AG08395 (cell line): ENCODE measurements at places on chromosomes 2 and 18.

DNA sequence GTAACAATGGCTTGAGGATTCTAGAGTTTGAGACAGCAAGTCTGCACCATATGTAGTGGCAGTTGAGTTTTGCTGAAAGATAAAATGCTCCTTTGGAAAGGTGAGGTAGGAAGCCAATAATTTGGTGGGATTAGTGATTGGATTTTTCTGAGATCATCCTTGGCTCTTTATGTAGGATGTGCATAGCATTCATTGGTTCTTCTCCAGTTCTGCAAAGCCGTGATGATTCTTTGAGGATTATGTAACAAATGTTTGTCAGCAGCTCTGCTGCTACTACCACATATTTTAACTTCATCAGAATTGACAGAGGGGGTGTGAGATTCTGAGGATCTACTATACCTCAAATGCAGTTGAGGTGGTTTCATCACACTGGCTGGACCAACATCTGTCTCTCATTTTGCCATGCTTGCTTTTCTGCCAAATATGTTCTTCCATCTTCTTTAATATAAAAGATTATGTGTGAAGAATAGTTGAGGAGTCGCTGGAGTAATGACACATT, 188.9 kb upstream of the RASGRP3 start:
- DNase-seq: no peak

DNA sequence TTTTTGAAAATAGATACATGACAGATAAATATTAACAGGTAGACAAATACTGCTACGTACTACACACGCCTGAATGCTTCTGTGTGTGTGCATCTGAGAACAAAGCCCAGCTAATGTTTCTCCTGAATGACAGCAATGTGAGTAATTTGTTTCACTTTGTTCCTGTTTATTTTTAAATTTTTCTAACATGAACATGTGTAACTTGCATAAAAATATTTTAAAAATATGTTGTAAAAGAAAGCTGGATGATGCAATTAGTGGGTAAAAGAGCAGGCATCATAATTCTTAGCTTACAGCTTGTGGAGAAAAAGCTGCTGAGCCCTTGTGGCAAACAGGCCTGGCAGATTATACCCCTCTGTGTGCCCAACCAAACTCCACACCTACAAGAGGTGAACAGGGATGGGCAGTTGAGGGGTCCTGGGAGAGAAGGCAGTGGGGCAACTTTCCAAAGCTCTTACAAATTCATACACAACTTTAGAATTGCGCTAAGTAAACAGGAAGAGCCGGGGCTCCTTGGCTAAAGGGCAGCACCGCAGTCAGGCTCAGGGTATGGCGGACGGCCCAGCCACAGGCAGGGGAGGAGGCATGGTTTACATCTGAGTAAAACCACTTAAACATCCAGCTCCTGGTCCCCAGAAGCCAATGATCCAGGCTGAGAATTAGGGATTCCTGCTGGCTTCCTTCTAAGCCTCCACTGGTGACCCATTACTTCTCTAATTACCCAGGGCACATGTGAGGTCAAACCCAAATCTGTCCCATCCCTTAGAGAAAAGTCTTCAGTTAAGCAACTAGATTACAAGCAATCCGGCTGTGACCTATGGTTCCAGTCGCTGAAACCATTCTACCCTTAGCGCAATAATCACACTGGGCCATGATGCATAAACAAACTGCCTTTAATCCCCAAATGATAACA, 14.0 kb downstream of the PXDN start:
- DNase-seq: peak; percentile 83

DNA sequence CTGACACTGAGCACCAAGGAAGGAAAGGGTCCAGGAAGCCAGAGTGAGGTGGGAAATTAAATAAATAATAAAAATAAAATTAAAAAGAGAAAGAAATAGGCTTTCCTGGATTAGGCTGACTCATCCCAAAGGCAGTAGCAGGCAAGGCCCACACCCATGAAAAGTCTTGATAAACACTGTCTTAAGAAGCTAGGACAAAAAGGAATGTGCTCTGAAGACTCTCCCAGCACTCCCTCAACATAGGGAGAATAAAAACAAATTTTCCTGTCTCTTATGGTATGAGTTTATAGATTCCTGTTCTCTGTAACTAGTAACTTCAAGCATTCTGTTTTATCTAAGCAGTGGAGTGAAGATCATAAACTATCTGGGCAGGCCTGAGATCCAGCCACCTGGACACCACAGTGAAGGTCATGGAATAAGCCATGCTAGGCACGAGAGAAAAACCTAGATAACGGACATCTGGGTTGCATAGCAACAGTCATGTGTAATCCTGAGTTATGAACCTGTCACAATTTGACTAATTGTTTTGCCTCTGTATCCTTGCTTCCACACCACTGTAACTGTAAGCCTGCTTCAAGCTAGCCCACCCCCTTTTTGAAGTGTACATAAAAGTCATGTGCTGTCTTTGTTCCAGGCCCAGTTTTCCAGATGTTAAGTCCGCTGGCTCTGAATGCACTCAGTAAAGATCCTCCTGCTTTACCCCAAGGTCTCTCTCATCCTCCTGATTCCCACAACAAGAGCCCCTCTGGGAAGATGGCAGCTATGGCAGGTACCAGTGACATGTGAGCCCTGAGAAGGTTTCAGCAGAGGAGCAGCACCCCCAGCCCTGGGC, 107.8 kb downstream of the NDUFA10 start:
- no peak for DNase-seq

- no peak for DNase-seq
Measured at GRCh38 chr2:11022064-11022463, 110.3 kb downstream of the KCNF1 start.

- no peak for DNase-seq
Measured at GRCh38 chr2:185537689-185538088, 200.9 kb upstream of the FSIP2 start.

- no peak for DNase-seq
Measured at GRCh38 chr2:36834731-36835524, 131.4 kb downstream of the STRN start.

- DNase-seq: no peak
Measured at GRCh38 chr2:209917154-209917771, 85.2 kb upstream of the RPE start.

- no peak for DNase-seq
Measured at GRCh38 chr2:168355121-168355520, 101.0 kb upstream of the CERS6 start.

DNA sequence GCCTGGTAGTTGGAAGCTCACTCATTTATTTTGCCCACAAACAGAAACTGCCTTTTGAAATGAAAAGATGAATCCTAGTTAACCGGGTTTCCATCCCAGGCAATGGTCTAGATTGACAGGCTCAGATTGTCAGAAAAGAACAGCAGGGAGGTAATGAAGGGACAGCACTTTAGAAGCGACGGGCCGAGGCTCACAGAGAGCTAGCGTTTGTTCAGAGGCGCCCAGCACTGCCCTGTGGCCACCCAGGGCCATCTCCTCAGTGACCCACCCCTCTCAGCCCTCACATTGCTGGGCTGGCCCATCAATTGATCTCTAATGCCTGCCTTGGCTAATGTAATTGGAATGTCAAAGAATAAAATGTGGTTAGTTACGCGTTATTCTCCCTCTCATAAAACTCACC, 304.8 kb downstream of the CDCA7 start:
- no peak for DNase-seq

DNA sequence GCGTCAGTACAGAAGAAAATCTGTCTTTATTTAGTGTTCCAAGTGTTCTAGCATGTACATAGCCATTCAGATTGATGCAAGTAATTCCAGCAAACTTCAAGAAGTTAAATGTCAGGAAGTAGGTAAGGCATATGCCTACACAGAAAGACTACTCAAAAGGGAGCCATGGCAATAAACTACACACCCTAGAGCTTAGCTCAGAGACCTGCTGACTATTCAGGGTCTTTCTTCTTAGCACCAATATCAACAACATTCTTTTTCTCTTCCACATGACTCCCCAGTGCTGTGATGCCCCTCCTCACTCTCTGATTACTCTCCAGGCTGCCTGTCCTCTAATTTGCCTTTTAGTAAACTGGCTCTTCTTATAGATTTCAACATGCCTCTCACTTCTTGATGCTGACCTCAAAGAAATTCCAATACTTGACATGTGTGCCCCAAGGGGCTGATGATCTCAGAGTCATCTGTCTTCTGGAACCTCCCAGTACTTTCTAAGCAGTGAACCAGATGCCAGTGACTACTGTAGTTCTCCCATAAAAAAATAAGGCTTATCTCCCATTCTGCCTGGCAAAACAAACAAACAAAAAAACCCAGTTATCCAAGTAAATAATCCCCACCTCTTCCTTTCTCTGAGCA, 909.2 kb upstream of the FANCL start:
- no peak for DNase-seq

GRCh38 chr2:206164261-206164862, 4.7 kb downstream of the EEF1B2 start:
- peak; percentile 33 for DNase-seq

- DNase-seq: no peak
Measured at GRCh38 chr2:160364364-160364763, 129.2 kb downstream of the RBMS1 start.

GRCh38 chr2:164514491-164514890, 106.8 kb downstream of the GRB14 start:
- no peak for DNase-seq

DNA sequence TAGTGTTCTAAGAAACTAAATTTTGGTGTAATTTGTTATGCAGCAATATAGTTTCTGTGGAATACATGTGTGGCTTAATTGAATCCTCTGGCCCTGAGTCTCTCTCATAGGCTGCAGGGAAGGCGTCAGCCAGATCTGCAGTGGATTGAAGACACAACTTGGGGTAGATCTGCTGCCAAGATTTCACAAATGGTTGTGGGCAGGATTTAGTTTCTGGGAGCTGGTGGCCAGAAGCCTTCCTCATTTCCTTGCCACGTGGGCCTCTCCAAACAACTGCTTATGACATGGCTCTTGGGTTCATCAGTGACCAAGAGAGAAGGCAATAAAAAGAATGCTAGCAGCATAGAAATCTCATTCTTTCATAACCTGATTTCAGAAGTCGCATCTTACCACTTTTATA, 28.2 kb downstream of the CCDC102B start:
- peak; percentile 66 for DNase-seq

GRCh38 chr2:120828829-120829632, 93.4 kb downstream of the GLI2 start:
- no peak for DNase-seq

DNA sequence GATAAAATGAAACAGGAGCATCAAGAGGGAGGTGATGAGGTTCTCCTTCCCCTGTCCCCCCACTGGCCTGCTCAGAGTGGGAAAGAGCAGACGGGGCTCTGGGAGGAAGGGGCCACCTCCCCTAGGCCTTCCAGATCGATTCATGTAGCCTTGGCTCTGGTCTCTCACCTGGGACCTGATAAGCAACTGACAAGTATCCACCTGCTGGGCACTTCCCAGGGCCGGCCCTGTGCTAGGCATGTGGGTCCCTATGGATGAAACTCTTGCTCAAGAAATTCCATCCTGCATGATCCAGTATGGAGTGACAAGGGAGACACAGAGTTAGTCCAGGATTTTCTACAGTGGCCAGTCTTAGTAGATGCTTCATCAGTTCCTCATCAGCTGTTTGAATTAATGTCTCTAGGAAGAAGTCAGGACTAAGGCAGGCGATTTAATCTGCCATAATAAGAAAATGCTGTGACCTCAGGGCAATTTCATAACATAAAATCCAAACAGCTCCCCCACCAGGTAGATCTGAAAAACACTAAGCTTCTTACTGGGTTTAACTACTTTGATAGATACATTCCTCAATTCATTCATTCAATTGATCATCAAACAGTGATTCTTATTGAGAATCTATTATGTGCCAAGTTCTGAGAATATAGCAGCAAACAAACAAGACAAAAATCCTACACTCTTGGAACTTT, 44.7 kb upstream of the ZFP36L2 start:
- no peak for DNase-seq

DNA sequence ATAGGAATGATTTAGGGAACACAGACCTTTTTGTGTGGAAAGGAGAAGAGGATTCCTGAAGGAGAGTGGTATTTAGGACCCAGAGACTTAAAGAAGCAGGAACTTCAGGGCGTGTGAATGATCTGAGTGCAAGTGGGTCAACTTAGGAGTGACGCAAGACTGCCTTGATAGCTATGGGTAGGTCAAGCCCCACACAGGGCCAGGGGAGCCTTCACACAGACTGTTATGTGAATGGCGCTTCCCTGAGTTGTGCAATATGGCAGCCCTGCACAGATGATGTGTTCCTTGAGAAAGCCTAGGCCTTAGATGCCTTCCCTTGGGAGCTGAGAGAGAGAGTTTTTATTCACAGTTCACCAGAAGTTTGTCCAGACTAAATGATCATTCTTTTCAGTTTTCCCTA, 47.1 kb upstream of the IGFBP5 start:
- DNase-seq: no peak

DNA sequence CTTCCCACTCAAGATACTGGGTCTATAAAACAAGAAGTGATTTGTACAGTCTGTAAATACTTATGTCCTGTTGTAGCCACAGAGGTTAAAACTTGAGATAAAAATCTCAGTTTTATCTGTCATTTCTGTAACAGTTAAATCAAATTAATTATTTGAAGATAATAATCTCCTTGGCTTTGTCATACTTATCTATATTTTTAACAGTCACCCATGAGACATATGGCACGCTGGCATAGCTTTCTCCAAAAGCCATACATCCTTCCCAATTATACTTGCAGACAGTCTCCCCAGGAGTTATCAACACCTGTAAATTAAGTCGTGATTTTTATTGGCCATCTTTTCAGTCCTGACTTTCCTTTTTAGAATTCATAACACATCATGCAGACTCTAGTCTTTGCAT, 68.9 kb upstream of the UNC80 start:
- no peak for DNase-seq

GRCh38 chr2:217065012-217065290, 205.1 kb upstream of the TNP1 start:
- DNase-seq: no peak

GRCh38 chr18:12554796-12555388, 103.0 kb downstream of the SPIRE1 start:
- DNase-seq: no peak

DNA sequence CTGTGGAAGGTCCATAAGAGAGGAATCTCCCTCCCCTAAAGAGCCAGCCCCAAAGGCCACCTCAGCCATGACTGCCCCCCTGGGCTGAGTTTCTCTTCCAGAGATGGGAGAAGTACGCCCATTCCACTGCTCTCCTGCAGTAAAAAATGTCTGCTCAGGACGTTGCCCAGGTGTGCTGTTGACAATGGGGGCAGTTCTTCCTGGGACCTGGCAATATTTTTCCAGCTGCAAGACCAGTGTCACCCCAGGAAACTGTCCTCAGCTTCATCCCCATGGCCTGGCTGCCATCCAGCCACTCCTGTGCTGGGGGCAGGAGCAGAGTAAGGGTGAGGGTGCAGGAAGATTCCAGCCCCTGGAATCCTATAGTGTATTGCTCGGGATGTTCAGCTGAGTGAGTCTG, 14.3 kb downstream of the CELF4 start:
- no peak for DNase-seq
